ENCODE measurements at places on chromosomes 5 and 9.

DNA sequence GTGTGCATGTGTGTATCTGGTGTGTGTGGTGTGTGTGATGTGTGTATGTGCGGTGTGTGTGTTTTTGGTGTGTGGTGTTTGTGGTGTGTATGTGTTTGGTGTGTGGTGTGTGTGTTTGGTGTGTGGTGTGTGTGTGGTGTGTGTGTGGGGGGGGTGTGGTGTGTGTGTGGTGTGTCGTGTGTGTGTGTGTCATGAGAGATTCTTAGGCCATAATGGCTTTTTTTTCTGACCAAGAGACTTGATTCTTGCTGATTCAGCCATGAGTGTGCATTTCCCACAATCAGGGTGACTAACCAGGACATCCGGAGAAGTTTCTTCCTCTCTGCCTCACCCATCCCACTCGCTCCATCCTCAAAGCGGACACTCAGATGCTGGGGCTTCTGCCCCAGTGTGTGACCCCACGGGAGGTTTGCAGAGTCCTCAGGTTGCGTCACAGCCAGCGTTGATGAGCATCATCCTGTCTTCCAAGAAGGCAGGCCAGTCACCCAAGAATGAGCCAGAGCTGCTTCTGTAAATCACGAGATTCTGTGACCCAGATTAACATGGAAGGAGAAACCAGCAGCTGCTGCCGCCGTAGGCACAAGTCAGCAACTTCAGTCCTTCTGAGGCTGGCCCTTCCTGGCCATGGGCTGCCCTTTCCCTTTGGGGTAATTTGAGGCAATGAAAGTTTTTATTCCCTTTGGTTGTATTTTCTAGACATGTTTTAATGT, 12.5 kb upstream of the CTSL start:
- DNase-seq, result peak; percentile 98

- DNase-seq, result peak; percentile 44
Observed at GRCh38 chr5:127802477-127802865, 99.3 kb downstream of the CCDC192 start.

GRCh38 chr9:87810679-87811178, 71.9 kb upstream of the SPATA31E1 start:
- no peak for DNase-seq

DNA sequence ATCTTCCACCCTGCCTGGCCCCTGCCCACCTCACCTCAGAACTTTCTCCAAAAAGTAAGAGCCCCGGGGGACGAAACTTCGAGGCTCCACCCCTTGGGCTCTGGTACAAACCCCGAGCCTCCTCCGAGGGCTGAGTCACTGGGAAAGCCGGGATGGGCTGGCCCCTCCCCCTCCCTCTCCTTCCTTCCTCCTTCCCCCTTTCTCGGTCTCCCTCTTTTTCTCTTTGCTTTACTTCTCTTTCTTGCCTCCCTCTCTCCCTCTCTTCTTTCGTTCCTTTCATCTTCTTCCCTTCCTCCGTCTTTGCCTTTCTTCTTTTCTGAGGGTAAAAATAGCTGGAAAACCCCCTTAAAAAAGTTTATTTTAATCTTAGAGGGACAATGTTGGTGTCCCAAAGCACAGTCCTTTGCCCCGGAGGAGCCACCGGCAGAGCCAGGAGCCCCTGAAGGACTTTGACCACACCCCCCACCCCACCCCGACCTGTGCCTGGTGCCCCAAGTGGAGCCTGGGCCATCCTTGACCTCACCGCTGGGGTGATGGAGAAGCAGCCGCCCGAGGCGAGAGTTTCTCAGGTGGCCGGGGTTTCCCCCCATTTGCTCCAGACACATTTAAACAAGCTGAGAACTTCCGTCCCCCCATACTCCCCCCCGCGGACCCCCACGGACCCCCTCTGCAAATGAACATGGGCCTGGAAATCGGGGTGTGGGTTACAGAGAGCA, 5.7 kb upstream of the NOTCH1 start:
- peak; percentile 74 for DNase-seq

- DNase-seq, result peak; percentile 89
Observed at GRCh38 chr9:70428781-70429180, 14.3 kb upstream of the KLF9 start.

DNA sequence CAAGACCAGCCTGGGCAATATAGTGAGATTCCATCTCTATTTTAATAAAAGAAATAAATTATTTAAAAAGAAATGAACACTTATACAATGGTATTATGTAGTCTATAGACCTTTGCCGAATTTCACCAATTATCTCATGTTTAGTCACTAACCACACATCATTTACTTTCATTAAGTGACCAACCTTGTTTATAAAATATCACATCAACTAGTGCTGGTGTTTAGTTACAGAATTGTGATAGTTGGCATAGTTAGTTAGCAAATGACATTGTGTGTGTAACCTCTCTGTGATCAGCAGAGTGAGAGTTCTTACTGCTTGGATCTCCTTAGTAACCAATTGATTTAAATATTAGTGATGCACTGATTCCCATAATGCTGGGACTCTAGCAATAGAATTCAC, 71.8 kb downstream of the PRR16 start:
- DNase-seq, result no peak

All from amniotic epithelial cell (primary cell).